ENCODE measurements at places on chromosomes 5 and 9.

DNA sequence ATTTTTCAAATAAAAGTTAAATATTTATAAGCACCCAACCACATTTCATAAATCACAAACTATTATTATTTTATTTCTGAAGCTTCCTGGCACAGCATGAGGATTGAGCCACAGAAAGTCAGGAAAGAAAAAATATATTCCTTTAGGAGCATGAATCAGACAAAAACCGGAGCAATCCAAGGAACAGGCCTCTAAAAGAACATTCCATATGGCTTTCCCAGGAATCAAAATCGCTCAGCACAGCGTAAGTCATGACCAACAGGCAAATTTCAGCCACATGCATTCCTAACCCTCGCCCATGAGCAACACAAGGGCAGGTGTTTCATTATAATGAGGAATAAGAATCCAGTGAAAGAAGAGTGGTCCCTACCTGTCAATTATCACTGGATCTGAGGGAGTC lies 26.7 kb downstream of the EBF1 start:
- no peak for DNase-seq

DNA sequence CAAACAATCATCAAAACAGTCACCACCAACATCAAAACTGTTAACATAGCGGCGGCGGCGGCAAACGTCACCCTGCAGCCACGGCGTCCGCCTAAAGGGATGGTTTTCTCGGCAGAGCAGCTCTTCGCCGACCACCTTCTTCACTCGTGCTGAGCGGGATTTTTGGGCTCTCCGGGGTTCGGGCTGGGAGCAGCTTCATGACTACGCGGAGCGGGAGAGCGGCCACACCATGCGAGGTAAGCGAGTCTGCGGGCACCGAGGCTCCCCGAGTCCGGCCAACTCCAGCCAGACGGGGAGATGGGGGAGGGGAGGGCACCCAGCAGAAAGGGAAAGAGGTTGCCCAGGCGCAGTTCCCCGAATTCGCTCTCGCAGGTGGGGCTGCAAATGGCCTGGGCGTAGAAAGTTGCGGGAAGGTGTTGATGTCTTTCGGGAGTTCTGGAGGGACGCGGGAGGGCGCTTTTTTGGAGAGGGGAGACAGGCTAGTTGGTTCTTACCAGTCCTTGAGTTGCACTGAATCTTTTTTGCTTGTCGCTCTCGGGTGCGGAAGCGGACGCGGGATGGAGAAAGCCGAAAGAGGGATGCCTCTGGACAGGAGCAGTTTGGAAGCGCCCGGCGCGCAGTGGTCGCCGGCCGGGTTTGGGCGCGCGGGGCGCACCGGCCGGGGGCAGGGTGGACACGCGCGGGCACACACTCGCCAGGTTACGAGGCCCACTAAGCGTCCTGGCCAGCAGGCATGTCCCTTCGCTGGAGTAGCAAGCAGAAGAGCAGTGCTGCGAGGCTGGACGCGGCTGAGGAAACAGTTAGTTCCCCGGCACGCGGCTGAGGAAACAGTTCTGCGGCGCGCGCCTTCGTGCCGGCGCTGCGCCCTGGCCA lies 849 bp downstream of the RORB start:
- no peak for DNase-seq

- no peak for DNase-seq
Observed at GRCh38 chr5:171600741-171601265, 181.4 kb downstream of the FGF18 start.

GRCh38 chr9:104810421-104811339 lies 46.8 kb downstream of the NIPSNAP3B start:
- no peak for DNase-seq

DNA sequence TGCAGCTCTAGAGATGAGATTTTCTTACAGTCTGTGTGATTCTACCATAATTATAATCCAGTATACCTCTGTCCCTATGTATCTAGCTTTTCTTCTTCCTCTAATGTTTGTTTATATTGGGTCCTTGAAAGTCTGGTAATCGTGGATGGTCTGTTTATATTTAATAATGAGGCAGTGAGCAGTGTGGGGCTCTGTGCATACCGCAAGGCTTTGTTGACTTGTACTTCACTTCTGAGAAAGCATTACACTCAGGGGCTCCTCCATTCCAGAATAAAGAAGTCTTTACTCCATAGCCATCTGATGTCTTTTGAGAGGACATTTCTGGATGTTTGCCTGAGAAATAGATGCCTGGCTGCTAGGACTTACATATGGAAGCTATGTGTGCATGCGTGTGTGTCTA lies 4.5 kb upstream of the MPDZ start:
- DNase-seq, result no peak

DNA sequence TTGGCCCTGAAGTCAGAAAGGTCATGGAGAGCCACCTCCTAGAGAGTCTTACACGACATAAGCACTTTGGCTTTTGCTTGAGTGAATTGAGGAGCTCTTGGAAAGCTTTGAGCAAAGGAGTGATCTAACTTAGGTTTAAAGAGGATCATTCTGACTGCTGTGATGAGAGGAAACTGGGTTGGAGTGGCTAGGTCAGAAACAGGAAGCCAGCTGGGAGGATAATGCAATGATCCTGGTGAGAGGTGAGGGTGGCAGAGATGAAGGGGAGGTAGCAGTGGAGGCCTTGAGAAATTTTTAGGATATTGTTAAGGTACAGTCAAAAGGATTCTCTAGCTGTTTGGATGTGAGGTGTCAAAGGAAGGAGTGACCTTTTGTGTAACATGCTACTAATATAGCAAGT lies 32.2 kb upstream of the ROPN1L start:
- no peak for DNase-seq

- DNase-seq, result no peak
Observed at GRCh38 chr5:67305913-67306710, 109.5 kb upstream of the CD180 start.

GRCh38 chr9:110545705-110546104 lies 33.8 kb downstream of the SVEP1 start:
- no peak for DNase-seq

DNA sequence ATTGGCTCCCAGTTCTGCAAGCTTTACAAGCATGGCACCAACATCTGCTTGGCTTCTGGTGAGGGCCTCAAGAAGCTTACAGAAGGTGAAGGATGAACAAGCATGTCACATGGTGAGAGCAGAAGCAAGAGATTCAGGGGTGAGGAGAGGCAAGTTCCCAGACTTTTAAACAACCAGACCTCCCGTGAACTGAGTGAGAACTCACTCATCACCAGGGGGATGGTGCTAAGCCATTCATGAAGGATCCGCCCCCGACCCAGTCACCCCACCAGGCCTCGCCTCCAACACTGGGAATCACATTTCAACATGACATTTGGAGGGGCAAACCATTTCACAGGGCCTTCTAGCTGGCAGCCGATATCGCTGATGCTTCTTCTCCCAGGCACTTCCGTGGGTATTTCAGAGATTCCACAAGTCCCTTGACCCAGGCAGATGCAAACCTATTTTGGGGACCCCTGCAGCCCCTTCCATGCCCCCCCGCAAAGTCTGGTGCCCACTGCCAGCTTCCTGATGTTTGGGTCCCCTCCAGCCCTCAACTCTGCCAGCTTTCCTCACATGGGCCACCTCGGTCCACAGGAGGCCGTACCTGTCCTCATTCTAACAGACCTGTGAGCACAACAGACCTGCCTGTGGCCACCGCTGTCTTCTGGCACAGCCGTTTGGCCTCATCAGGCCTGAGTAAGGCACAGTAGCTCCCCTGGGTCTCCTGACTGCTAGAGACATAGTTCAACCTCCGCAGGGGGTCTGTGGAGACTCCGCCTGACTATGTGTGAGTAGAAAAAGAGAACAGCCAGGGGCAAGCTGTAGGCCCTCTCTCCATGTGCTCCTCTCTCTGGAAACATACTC lies 60.7 kb upstream of the ANGPTL2 start:
- DNase-seq, result no peak

GRCh38 chr5:127650649-127651048 lies 1.8 kb downstream of the CTXN3 start:
- no peak for DNase-seq

- DNase-seq, result no peak
Observed at GRCh38 chr9:3775968-3776367, 250.2 kb upstream of the RFX3 start.

DNA sequence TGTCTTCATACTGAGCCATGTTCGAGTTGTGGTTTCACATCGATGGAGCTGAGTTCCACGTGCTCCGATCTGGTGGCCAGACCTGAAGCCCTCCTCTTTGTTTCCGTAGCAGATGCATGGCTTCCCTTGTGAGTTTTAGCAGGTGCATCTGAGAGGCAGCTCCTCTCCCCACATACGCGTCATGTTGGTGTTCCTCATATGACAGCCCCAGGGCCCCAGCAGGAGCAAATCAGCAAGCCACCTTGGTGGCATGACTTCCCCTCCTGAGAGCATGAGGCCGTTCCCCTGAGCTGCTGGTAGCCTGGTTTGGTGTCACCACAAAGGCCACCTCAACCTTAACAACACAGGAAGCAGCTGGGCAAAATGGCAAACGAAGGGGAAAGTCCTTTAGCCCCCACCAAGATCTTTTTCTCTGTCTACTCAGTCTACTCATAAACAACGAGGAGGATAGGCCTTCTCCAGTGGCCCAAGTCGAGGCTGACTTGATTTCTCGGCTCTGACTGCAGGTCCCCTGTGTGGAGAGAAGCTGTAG lies 5.9 kb downstream of the CYFIP2 start:
- peak; percentile 85 for DNase-seq

- no peak for DNase-seq
Observed at GRCh38 chr5:9781275-9781674, 151.1 kb upstream of the TAS2R1 start.

- no peak for DNase-seq
Observed at GRCh38 chr9:84921175-84921574, 251.6 kb downstream of the NTRK2 start.

DNA sequence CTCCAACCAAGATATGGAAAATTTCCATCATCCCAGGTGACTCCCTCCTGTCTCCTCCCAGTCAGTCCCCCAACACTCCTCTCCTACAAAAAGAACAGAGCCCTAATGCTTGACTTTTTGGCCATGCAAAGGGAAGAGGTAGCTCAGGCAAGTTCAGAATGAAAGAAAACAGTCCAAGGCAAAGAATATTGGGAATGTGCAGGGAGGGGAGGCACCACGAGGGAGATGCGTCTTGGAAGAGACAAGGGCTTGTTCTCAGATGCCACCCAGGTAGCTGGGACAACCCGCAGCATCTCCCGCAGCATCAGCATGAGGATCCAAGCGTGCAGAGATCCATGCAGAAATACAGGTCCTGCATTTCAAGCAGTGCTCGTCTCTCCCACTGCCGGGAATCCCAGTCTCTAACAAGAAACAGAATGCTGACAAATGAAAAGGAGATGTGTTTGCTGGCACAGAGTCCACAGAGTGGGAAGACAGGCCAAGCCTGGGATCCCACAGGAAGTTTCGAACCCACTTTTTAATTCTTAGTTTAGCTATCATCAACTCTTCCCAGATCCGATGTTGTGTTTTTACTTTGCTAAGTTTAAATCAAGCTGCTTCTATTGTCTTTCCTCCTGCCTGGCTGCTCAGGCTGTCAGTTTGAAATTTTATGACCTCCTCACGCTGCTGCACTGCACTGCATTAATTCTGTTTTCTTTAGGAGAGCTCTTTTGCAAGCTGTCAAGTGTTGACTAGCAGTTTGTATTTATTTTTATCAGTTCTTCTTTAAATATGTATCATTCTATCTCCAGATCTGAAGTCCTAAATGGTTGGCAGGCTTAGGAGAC lies 86.8 kb upstream of the OSMR start:
- no peak for DNase-seq

DNA sequence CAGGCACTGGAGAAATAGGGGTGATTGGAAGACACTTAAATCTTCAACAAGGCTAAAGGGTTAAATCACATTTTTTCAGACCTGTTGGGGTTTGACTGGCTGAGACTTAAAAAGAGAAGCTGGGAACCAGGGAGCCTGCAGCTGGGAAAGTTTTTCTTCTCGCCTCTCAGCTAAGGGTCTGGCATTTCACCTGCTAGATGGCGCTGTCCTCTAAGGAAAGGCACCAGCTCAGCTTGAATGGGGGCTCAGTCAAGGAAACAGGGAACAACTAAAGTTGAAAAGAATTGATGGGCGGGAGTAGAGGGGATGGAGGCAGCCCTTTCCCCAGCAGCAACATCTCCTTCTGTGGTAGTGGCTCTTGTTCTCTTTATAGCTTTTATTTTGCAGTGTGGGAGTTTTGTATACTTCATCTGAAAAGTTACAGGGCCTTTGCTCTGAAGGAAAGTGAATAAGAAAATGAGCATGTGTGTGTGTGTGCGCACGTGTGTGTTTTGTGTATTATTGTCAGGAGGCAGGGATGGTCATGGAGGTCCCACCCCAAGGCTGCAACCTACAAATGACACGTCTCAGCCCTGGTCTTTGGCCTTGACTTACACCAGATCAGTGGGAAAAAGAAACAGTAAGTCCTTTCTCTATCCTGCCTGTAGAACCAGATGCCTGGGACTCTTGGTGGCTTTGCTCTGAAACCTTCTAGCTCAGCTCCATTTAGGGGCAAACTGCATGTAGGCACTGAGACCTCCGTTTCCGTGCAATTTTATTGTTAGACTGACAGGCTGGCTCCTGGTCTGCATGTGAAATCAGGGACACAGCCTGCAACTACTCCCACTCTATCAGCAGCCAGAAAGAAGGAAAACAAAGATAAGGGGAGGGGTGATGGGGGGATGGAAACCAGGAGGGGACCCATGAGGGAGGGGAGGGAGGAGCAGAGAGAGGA lies 316.2 kb upstream of the CLINT1 start:
- DNase-seq, result peak; percentile 13

DNA sequence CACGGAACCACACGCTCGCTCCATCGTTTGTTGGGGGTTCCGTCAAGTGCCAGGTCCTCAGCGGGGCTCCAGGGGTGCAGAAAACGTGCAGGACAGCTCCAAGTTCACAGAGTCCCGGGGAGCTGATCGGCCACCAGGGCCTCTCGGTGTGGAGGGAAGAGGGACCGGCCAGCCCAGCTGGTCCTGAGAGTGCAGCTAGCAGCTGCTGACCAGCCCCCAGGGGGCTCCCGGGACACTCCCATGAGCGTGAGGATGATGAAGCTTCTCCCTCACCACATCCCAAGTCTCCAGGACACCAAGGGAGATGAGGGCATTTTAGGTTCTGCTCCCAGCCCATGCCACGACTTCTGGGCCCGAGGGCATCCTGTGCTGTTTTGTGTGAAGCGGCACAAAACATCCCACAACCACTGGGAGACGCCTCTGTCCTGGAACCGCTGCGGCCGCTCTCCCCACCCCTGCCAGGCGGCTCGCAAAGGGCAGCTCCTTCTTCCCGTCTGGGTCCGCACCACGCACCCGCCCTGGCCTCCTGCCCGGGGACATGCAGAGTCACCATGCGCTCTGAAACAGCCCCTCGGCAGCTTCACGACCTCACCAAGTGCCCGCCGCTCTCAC lies 67.5 kb upstream of the IRX4 start:
- DNase-seq, result no peak

- DNase-seq, result no peak
Observed at GRCh38 chr5:111639912-111640311, 117.1 kb downstream of the NREP start.

- DNase-seq, result no peak
Observed at GRCh38 chr5:143495821-143496275, 92.4 kb upstream of the NR3C1 start.

- DNase-seq, result no peak
Observed at GRCh38 chr5:83577036-83577636, 105.6 kb downstream of the VCAN start.

DNA sequence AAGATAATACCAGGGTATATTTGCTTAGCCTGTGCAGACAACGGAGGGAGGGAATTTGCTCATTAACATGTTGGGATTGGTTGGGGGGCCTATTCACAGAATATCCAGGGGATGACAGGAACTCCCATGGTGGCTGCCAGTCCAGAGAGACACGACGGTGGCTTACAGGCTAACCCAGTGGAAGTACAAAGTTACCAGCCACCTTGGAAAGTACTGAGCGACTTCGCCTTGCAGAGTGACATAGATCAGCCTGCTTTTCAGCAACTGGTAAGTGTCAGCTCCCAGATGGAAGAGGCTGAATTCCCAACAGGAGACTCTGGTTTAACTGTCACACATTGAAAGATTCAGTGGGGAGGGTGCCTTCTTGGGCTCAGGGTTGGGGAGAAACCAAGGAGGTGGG lies 7.9 kb downstream of the ISL1 start:
- no peak for DNase-seq

All from effector memory CD8-positive, alpha-beta T cell (primary cell).